ENCODE measurements at places on chromosomes 12 and 14. TPM values are rescaled to one million over a fixed set of nuclear protein-coding genes. Genes with fewer than 3 reads are reported as not detected.

Gene TSHR
- 0.73 TPM for total RNA-seq

Gene CLEC1B
- total RNA-seq: not detected

Gene HOXC12
- not detected for total RNA-seq

Gene SLC10A1
- not detected for total RNA-seq

Gene CRIP2
- 377 TPM for total RNA-seq

Gene A2M
- 397 TPM for total RNA-seq

Gene HOXC6
- total RNA-seq: not detected

Gene CCDC175
- total RNA-seq: 0.41 TPM

Gene EFCAB11
- not detected for total RNA-seq

Gene NABP2
- total RNA-seq: 5.9 TPM

Gene KCTD10
- 62.4 TPM for total RNA-seq

Gene TMEM179
- not detected for total RNA-seq

Gene TSPAN9
- total RNA-seq: 55.1 TPM

Gene MORN3
- total RNA-seq: not detected

Gene MYF6
- not detected for total RNA-seq

Gene TAOK3
- total RNA-seq: 15.9 TPM

Gene YEATS4
- total RNA-seq: 9.7 TPM

Gene DNAL1
- 23.8 TPM for total RNA-seq

Gene SLC39A5
- total RNA-seq: 0.52 TPM

Gene TAS2R7
- total RNA-seq: not detected

Gene PTCSC3
- not detected for total RNA-seq

Gene MEG3
- 265 TPM for total RNA-seq

Gene KRT74
- not detected for total RNA-seq

Gene RNASE3
- total RNA-seq: not detected

Gene SRRM4
- total RNA-seq: not detected

Gene BAG5
- 32.1 TPM for total RNA-seq

Gene KRT78
- not detected for total RNA-seq

Gene OR6C2
- not detected for total RNA-seq

Gene DDX11
- total RNA-seq: 23.3 TPM

Gene TMEM119
- total RNA-seq: 11.5 TPM

Gene TEX52
- not detected for total RNA-seq

Gene ERBB3
- 9.1 TPM for total RNA-seq

Gene RPL10L
- not detected for total RNA-seq

Gene FZD10
- total RNA-seq: 11.3 TPM

Gene NFE2
- not detected for total RNA-seq

Gene ITGB7
- not detected for total RNA-seq

Gene C12orf54
- not detected for total RNA-seq

Gene POTEG
- not detected for total RNA-seq

Gene AICDA
- not detected for total RNA-seq

Gene PLEKHD1
- total RNA-seq: 0.24 TPM

Gene FGF23
- not detected for total RNA-seq

Gene LMNTD1
- total RNA-seq: not detected

Gene LRRC43
- not detected for total RNA-seq

Gene AMDHD1
- total RNA-seq: 1.1 TPM

Gene KLRB1
- total RNA-seq: not detected

Gene BORCS5
- 14.6 TPM for total RNA-seq

Gene FSCB
- not detected for total RNA-seq

Gene LRRC10
- total RNA-seq: not detected

Gene TPPP2
- not detected for total RNA-seq

Gene RPS6KA5
- total RNA-seq: 20.0 TPM

Gene P2RX2
- total RNA-seq: not detected

Gene TAPBPL
- total RNA-seq: 25.7 TPM

Gene SERPINA12
- not detected for total RNA-seq

Gene FITM1
- total RNA-seq: 2.4 TPM

Gene LBHD2
- total RNA-seq: not detected

All from uterus (tissue), 4 donors.